ENCODE measurements at places on chromosomes 1 and 21.

DNA sequence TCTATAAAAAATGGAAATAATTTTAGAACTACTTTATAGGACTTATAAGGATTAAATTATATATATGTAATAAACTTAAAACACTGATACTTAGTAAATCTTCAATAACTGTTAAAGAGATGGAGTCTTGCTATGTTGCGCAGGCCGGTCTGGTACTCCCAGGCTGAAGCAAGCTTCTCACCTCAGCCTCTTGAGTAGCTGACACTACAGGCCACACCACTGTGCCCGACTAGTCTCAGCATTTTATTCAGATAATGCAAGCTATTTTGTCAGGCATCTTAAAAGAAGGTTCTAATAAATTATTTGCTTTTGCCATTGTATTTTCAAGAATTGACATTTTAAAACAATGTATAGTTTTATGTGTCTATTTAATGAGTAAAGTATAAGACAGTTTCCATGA, 20.8 kb downstream of the CNST start:
- DNase-seq = no peak

- no peak for DNase-seq
These were observed at the start of gene PERM1 for GRCh38 chr1:981955-982558. Gene PERM1 (minus strand): TSS chr1:982093. CDS start chr1:981029, 1,064 bp downstream.

- DNase-seq = no peak
These were observed 3.5 kb downstream of the C1orf159 start for GRCh38 chr1:1112237-1112985.

DNA sequence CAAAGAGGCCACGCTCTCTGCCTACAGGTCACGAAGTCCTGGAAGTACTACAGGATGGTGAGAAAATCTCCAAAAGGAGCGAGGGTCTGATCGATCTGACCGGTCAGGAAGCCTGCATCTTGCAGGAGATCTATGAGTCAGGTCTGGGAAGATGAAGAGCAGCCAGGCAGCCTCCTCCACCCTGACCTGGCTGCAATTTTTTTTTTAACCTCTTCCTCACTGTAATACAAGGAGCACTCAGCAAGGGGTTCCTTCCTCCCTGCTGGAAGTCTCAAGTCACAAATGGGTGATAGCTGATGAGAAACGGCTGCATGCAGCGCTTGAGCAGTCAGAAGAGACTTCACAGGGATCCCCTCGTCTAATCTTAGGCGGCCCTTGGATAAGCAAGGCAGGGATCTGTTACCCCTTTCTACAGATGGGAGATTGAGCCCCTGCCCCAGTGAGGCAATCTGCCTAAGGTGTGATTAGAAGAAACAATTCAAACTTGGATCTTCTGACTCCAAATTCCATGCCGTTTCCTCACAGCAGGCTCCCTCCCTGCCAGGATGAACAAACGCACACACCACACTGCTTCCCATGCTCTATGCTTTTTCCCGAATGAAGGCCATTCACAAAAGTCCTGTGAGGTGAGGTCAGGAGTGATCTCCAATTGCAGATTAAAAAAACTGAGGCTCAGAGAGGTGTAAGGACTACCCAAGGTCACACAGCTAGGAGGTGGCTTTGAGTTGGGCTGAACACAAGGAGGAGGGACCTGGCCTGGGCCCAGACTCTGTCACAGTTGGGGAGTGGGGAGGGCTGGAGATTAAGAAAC, 48.3 kb downstream of the ECE1 start:
- DNase-seq = no peak

GRCh38 chr1:183139281-183139942, 46.7 kb upstream of the LAMC2 start:
- DNase-seq = no peak

- DNase-seq = no peak
These were observed 54.2 kb upstream of the BCL9 start for GRCh38 chr1:147486876-147487656.

GRCh38 chr1:56137090-56137489, 442.3 kb downstream of the PLPP3 start:
- no peak for DNase-seq

DNA sequence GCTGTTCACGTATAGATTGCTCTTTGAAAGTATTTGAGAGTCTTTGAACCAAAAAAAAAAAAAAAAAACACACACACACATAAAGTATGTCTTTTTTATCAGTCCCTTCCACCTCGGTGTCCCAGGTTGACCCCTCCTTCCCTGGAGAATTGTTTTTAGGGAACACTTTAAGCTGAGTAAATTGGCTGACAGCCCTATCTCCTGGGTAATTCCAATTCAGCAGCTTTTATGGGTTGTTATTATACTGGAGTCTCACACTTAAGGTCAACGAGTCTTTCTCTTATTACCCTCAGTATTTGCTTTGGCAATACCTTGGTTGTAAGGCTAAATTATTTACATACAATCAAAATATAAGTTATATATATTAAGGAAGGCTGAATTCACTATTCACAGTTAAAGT, 69.4 kb downstream of the SLC30A10 start:
- no peak for DNase-seq

DNA sequence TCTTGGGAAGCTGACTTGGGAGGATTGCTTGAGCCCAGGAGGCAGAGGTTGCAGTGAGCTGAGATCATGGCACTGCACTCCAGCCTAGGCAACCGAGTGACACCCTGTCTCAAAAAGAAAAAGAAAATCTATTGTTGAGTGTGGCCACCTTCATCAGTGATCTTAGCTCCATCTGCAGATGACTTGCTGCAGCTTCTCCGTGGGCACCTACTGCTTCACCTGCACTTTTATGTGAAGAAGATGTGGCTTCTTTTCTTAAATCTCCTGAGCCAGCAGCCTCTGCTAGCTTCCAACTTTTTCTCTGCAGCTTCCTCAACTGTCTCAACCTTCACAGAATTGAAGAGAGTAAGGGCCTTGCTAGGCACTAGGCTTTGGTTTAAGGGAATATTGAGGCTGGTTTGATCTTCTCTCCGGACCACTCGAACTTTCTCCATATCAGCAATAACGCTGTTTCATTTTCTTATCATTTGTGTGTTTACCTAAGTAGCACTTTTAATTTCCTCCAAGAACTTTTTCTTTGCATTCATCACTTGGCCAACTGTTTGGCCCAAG, 28.0 kb downstream of the AGPAT3 start:
- no peak for DNase-seq

GRCh38 chr1:155934936-155935590, 850 bp upstream of the KHDC4 start:
- DNase-seq = no peak

DNA sequence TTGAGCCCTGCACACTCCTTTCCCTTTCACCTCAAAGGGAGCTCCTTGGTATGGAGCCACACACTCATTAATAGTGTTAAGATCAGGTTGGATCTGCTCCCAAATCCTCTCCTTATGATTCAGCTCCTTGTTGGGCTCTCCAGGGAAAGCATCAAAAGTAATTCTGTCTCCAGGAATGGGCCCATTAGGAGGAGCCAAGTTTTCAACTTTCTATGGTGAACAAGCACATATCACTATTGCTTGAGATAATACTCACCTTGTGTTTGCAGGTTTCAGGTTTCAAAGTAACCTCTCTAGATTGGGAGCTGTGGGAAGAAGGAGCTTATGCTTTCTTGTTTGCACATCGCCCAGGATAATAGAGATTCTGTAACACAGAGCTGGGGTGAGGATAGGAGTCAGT, 164.8 kb downstream of the TNFSF18 start:
- DNase-seq = no peak

DNA sequence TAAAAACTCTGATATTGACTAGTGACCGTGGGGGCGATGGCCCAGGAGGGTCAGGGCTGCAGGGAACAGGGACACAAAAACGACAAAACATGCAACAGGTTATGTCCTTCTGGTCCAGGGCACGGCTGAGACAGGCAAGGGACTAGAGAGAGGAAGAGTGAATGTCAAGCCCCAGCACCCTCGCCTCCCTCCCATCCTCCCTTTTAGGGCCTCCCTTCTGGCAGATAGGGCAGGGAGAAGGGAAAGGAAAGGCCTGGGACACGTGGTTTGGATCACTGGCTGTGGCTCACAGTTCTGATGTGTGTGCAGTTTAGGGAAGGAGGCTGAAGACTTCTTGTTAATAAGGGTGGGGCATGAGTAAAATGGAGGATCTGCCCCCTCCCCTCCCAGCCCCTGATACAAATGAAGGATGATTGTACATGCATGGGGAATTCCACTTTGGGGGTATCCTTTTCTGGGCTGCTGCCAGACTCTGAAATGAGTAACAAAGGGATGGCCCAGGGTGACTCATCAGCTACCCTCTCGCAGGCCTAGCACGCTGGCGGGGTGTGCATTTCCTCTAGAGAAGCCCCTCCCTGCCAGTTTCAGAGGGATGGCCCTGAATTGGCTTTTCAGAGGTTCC, 14.2 kb downstream of the CAPN2 start:
- peak; percentile 90 for DNase-seq

- DNase-seq = no peak
These were observed 46.7 kb downstream of the H3-3A start for GRCh38 chr1:226108935-226109828.

DNA sequence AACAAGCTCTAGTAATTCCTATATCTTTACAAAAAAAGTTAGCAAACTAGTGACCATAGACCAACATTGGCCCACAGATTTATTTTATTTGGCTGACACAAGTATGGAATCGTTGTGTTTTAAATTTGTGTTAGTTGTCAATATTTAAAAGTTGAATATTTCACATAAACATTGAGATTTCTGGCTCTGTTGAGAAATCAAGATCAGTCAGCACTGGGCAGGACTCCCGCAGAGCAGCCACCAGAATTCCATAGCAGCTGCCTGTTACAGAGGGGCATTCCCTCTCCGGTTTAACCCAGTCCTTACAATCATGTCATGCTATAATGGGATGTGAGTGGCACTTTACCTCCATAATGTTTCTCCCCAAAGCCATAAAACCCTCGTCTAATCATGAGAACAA, 79.2 kb upstream of the NRIP1 start:
- DNase-seq = no peak

GRCh38 chr1:89125240-89125912, 538 bp downstream of the GBP2 start:
- no peak for DNase-seq

GRCh38 chr21:39822042-39822441, 45.2 kb upstream of the PCP4 start:
- no peak for DNase-seq

GRCh38 chr1:154878371-154879037, 8.4 kb upstream of the KCNN3 start:
- DNase-seq = peak; percentile 64

DNA sequence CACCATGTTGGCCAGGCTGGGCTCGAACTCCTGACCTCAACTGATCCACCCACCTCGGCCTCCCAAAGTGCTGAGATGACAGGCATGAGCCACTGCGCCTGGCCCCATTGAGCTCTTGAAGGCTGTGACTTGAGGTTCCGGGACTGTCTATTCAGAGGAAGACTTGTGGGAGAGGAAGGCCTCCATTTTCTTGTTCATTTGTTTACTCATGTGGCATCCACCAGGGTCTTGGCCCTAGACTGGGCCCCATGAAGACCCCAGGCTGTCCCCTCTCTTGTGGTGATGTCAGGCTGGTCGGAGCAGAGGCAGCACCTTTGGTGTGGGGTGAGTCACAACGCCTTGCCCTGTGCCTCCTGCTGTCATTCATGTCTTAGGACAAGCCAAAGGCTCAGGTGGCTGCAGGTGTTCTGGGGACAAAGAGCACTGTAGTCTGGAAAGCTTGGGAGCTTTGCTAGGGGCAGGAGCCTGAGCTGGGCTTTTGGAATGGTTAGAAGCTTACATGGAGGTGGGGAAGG, 224.6 kb upstream of the C1orf174 start:
- DNase-seq = no peak

DNA sequence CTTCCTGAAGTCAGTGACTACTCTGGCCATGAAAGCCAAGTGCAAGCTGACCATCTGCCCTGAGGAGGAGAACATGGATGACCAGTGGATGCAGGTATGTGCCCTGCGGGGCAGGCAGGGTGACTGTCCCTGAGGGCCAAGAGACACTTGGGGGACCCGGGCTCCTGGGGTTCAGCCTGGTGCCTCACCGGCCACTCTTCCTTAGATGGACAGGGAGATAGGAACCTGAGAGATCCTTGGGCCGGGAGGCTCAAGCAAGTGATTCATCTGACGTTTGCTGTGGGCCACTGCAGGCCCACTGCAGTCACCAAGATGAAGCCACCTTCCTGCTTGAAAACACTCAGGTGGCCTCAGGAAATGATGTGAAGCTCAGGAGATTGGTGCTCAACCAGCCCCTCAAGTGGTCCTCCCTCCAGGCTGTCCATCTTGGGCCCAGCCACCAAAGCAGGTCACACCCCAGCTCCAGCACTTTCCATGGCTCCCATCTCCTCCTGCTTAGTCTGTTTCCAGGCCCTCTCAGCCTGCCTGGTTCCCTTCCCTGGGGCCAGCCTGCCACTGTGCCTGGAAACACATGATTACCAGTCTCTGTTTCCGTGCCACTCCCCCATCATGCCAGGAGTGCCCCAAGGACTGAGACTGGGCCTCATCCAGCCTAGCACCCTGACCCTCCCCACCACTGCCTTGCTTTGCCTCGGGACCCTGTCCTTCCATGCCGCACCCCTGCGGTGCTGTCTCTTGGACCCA, 25.8 kb upstream of the PADI6 start:
- DNase-seq = no peak

- no peak for DNase-seq
These were observed 53.1 kb downstream of the PHC2 start for GRCh38 chr1:33377756-33378155.

DNA sequence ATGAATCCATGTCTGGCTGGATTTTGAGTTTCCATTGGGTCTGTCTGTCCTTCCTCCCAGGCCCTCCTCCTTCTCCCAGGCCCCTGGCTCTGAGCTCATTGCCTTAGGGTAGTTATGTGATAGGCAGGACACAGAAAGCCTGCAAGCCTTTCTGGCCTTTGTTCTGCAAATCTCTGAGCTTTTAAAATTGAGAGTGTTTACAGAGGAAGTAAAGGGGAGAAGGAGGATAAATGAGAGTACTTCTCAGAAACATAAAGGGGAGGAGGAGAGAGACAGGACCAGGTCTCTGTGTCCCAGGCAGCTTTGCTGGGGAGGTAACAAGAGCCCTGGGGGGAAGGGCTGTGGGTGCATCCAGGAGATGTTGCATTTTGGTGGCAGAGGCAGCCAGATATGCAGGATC, 126.7 kb downstream of the FOXD2 start:
- DNase-seq = no peak

GRCh38 chr1:214581785-214582184, 21.2 kb upstream of the CENPF start:
- DNase-seq = no peak
